ENCODE measurements at places on chromosomes 4 and X.

- no peak for DNase-seq
Observed at GRCh38 chrX:3550871-3551270, 162.6 kb downstream of the PRKX start.

GRCh38 chrX:149939905-149940673 is 1.8 kb upstream of the EOLA2 start:
- peak; percentile 88 for DNase-seq

DNA sequence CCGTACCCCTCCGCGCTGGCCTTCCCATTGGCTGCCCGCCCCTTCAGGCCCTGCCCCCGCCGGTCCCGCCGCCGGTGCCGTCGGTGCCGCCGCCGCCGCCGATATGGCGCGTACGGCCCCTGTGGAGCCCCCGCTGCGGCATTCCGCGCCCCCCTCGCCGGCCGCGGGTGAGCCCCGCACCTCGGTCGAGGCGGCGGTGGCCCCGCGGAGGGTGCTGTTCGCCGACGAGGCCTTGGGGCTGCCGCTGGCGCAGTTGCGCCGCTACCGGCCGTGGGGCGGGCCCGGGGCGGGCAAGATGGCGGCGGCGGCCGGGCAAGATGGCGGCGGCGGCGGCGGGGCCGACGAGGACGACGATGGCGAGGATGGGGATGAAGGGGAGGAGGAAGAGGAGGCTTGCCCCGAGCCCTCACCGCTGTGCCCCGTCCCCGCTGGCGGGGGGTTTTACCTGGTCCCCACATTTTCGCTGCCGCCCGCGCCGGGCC is at the start of gene PPP1R3F:
Gene PPP1R3F, plus strand, starts transcription at position 27 of the 482 bp plus-strand sequence. Its CDS starts 77 bp downstream, at position 104.
- no peak for DNase-seq

GRCh38 chrX:106437407-106437806 is 174.4 kb upstream of the RADX start:
- peak; percentile 55 for DNase-seq

DNA sequence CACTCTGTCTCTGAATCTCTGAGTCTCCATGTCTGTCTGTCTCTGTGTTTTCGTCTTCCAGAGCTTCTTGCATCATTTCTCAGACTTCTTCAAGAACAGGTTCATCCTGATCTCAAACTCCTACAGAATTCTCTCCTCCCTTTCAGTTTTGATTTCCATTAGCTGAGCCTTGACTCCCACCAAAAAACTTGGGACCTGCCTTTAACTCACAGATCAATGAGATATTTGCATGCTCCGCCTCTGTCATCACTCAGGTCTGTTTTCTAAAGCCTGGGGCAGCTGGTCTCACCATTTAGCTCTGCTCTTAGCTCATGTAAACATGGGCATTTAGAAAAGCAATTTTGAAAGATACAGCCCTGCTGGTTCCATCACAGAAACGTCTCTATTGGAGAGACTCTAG is 8.6 kb downstream of the DAPP1 start:
- DNase-seq, result peak; percentile 91

GRCh38 chrX:39115166-39115565 is 313.9 kb downstream of the MID1IP1 start:
- no peak for DNase-seq

GRCh38 chr4:911871-912490 is 20.1 kb downstream of the GAK start:
- DNase-seq, result no peak

GRCh38 chrX:150508018-150508417 is 60.4 kb upstream of the MTM1 start:
- no peak for DNase-seq

DNA sequence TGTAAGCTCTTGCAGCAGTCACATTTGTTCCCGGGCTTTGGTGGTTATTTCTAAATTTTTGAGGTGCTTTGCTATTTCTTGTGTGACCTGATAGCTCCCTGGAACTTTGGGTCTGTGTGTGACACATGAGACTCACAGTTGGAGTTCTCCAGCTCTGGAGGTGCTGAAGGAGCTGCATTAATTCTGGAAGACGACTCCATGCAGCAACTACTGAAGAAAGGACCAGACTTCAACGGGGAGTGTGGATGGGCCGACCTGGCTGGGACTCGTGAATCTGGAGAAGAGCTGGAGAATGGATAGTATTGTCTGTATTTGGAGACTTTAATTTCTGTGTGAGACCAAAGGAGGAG is 1.5 kb downstream of the MRFAP1 start:
- no peak for DNase-seq

GRCh38 chr4:180455226-180455625 is 1788.0 kb upstream of the TENM3 start:
- peak; percentile 64 for DNase-seq

DNA sequence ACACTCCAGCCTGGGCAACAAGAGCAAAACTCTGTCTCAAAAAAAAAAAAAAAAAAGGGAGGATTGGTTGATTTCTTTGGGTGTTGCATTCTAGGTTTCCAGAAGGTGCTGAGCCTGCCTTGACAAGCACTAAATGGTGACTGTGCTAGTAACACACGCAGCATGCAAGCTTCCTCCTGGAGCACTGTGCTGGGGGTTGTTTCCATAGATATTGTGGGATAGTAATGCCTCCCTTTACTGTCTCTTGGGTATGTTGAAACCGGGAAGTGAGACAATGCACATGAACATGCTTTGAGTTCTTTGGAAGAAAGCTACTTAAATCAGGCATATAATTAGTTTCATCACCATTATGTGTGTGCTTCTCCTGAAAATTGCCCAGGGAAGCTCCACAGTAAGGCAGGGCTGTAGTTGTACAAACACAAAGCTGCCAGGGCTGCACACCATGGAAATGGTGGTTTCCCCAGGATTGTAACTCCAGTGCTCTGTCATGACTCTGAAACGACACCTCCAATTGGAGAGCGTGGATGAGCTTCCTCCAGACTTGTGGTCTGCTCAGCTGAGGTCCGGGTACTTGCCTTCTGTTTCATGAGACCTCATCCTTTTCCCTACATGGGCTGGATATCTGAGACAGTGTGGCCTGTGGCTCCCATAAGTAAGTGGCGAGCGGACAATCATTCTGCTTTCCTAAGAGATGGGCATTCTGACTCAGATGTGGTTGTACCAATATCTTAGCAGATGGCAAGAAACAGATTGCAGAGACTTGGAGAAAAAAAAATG is 31.5 kb upstream of the STOX2 start:
- no peak for DNase-seq

- DNase-seq, result no peak
Observed at GRCh38 chrX:43493756-43494155, 162.3 kb upstream of the MAOA start.

- peak; percentile 33 for DNase-seq
Observed at GRCh38 chrX:20252381-20253231, 14.1 kb downstream of the RPS6KA3 start.

DNA sequence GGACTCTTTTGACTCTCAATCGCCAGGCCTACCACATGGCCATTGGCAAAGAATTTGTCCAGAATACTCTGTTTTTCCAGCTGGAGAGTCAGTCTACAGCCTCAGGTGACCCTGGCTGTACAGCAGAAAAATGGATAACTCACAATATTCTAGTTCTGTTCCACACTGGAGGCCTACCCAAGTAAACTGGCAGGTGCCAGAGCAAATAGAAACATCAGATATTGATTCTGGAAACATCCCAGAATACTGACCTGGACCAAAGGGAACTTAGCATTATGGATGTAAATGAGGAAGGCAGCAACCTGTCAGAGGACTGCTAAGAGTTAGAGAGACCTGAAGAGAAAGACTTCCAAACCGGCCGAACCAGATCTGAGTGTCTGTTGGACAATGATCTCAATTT is 147.9 kb upstream of the SMAD1 start:
- no peak for DNase-seq

GRCh38 chr4:7844594-7844991 is 95.1 kb downstream of the AFAP1 start:
- peak; percentile 87 for DNase-seq

DNA sequence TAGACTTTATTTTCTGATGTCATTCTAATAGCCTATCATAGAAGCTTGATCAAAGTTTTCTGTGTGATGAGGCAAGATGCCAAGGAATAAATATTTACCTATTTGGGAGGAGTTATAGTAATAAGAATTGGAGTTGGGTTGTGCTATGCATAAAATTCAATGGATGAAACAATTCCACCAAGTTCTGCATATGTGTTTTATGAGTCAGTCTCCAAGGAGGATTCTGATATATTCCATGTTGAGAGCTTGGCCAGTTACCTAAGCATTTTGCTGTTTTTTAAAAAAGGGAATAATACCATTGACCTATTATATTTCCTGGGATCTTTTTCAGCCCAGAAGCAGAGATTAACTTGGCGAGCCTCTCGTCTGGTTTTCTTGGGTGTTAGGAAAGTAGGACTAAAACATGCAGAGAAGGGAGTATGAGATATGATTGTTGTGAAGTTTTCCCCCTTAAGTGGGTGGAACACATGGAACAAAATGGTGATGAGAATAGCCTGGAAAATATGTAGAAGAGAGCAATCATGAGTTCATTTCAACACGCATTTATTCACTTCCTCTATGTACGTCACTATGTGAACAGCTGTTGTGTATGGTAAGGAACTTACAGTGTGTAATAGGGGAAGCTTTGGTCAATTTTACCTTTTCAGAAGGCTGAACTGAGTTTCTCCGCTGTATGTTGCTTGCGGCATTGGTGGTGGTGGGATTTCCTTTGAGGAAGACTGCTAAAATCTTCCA is 39.2 kb downstream of the POLA1 start:
- no peak for DNase-seq

DNA sequence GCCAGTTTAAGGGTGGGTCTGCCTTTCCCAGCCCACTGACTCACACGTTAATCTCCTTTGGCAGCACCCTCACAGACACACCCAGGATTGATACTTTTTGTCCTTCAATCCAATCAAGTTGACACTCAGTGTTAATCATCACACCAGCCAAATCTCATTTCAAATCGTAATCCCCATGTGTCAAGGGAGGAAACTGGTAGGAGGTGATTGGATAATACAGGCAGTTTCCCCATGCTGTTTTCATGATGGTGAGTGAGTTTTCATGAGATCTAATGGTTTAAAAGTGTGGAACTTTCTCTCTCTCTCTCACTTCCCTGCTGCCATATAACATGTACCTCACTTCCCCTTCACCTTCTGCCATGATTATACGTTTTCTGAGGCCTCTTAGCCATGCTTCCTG is 647.2 kb upstream of the FRG1 start:
- no peak for DNase-seq

GRCh38 chrX:83022020-83022419 is 486.1 kb upstream of the POU3F4 start:
- DNase-seq, result no peak

DNA sequence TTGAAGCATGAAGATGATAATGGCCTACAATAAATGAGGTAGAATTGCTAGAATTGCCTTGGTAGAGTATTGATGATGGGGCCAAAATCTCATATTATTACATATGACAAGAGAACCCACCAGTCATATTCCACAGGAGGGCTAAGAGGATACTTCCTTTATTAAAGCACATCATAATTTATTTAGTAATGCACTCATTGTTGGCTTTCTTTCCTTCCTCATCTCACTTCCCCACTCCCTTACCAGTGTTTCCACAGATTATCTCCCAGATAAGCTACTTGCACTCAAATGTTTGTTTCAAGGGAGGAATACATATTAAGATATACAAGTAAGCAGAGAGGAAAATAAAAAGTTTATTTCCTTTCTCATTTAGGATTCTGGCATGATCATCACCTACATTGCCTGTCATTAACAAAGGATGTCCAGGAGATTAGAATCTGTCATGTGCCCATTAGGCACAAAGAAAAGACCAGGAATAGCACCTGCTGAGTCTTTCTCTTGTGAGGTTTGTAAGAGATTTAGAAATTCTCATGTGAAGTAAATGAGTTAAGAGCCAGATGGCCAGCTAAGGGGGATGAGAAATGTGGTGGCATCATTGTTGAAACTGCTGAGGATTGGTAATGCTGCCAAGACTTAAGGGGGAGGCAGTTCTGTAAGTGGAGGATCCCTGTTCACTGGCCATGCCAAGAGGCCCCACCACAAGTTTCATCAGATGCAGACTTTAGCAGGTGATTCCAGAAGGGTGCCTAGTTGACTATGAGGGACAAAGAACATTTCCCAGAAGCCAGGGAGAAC is 52.4 kb upstream of the PRDM8 start:
- DNase-seq, result no peak
